ENCODE measurements at places on chromosomes 6 and 20.

DNA sequence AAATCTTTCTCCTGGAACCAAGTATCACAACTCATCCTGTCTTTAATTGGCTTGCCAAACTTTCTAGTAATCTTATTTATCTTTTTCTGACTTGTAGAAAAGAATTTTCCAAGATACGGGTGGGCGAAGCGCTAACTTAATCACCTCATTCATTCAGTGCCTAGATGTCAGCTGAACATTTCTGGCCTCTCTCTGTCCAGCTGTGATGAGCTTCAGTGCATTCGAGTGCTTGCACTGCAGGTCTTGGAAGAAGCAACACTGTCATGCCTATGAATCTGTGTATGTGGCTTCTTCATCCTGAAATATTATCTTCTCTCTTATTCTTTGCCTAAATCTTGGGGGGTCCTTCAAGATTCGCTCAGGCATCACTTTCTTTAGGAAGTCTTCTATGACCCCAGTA is 16.3 kb upstream of the ENPP1 start:
- no peak overlapping the region for H3K27ac ChIP-seq
- peak; percentile 24 for DNase-seq
- peaks cover 8% of the 10 kb centered on the region for H3K4me1 ChIP-seq

DNA sequence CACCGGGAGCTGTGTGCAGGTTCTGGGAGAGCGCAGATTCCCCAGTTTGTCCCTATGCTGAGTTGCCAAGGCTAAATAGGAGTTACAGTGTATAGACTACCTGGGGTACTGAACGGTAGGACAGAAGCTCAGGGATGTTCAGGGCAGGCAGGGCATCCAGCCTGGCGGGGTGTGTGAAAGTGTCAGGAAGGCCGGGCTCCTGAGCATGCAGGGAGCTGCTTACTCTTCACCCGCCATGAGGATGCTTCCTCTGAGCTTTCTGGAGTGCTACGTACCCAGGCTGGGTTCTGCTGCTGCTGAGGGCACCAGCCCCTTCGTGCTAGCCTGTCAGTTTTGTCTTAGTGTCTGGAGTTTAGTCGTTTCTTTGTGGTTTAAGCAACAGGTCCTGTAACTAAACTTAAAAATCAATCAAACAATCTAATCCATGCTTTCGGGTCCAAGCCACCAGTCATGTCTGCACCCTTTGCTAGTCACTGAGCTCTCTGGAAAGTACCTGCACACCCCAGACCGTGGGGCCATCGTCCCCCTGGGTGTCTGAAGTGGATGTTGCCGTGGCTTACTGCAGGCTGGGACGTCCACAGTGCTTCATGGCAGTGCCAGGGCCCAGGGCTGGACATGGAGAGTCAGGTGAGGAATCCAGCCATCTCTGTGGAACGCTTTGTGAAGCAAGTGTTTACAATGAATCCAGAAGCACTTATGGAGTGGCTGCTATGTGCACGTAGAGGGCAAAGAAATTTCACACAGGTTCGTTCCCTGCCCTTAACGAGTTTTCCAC is 220.3 kb upstream of the SNX9 start:
- peak; percentile 64 for DNase-seq
- H3K4me3 ChIP-seq, result no peak overlapping the region
- peaks cover 11% of the 10 kb centered on the region for H3K4me1 ChIP-seq
- no peak overlapping the region for H3K27ac ChIP-seq

DNA sequence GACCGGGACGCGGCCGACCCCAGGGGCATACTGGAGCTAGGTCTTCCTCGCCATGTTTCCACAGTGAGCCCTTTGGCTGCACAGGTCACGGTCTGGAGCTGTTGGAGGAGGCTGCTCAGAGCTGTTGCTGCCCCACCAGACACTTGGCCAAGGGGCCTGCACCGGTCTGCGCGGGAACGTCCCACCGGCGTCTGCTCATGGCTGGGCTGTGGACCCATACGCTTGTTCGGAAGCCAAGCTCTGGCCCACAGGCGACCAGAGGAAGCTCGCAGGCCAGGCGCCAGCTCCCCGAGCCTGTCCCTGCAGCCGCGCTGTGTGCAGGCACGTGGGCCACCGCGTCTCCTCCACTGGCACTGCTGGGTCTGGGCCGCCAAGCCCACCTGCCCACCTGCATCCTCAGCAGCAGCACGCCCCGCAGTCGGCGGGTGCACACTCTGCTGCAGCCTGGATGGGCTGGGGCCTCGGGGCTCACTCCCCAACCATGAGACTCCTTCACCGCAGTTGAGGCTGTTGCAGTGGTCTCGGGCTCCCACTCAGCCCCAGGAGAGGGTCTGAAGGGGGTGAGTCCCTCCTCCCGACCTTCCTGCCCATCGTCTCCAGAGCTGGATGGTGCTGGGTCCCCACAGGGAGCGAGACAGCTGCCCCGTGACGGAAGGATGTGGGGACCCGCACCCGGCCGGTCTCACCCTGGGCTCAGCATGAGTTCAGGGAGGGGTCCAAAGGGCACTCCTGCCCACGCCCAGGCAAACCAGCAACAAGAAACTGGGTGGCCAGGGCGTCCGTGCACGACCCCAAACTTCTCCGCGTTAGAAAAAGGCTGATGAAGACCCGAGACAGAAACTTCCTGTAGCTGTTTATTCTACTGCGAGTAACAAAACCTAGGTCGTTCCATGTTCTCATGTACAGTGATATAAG is 15.5 kb upstream of the TCFL5 start:
- H3K27me3 ChIP-seq, result no peaks in the 10 kb centered on the region
- H3K4me3 ChIP-seq, result no peak overlapping the region
- peak overlapping the region; percentile 65 for H3K27ac ChIP-seq

DNA sequence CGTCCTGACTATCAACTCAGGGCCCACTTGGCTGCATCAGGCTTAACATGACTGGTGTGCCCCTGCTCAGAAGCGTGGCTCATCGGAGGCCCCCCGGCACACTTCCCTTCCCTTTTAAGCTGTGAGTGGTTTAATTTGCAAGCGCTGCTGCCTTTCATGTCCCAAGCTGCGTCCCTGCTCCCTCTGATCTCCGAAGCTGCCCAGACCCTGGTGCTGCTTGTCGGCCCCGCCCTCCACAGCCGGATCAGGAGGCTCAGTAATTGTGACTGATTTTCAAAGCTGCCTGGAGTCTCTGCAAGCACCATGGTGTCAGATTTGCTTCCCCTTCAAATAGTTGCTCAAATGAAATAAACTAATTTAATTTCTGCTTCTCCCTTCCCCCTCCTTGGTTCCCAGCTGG is 71.1 kb downstream of the CDH22 start:
- no peaks in the 10 kb centered on the region for H3K27me3 ChIP-seq
- no peaks in the 10 kb centered on the region for H3K36me3 ChIP-seq
- H3K4me1 ChIP-seq, result no peaks in the 10 kb centered on the region

- H3K4me1 ChIP-seq, result no peaks in the 10 kb centered on the region
- no peak for DNase-seq
- H3K4me3 ChIP-seq, result no peak overlapping the region
Observed at GRCh38 chr6:90701926-90702325, 115.1 kb upstream of the MAP3K7 start.

GRCh38 chr6:131721161-131721560 is 10.3 kb upstream of the CTAGE9 start:
- DNase-seq, result no peak
- no peaks in the 10 kb centered on the region for H3K36me3 ChIP-seq
- no peaks in the 10 kb centered on the region for H3K27me3 ChIP-seq
- H3K4me1 ChIP-seq, result no peaks in the 10 kb centered on the region
- no peak overlapping the region for H3K4me3 ChIP-seq
- no peak overlapping the region for H3K27ac ChIP-seq

DNA sequence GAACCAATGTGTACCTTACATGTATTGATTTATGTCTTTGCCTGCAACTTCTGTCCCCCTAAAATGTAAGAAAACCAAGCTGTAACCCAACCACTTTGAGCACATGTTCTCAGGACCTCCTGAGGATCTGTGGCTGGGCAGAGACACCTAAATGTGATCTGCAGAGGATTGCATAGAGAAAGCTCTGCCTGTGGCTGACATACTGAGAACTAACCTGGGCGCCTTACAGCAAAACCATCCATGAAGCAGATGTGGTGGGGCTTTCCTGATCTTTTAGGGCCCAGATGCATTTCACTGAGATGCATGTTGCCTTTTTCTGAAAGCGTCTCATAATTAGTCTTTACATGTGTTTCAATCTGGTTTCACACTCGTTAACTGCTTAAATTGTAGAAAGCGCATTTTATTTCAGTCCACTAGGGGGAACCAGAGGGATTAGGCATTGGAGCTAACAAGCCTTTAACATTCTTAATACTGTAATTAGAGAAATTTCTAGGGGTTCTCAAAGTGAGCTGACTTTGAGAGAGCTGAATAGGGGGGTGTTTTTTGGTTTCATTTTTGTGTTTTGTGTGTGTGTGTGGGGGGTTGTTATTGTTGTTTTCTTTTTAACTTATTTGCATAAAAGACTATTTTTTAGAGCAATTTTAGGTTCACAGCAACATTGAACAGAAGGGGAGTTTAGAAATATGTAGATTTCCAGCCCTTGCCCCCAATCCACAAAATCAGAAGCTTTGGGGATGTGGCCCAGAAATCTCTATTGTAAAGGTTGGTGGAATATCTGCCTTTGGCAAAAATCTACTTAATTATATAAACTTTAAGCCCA is 50.9 kb upstream of the FAM184A start:
- no peaks in the 10 kb centered on the region for H3K4me1 ChIP-seq
- no peak overlapping the region for H3K27ac ChIP-seq
- no peak overlapping the region for H3K4me3 ChIP-seq
- no peaks in the 10 kb centered on the region for H3K27me3 ChIP-seq
- H3K36me3 ChIP-seq, result no peaks in the 10 kb centered on the region

DNA sequence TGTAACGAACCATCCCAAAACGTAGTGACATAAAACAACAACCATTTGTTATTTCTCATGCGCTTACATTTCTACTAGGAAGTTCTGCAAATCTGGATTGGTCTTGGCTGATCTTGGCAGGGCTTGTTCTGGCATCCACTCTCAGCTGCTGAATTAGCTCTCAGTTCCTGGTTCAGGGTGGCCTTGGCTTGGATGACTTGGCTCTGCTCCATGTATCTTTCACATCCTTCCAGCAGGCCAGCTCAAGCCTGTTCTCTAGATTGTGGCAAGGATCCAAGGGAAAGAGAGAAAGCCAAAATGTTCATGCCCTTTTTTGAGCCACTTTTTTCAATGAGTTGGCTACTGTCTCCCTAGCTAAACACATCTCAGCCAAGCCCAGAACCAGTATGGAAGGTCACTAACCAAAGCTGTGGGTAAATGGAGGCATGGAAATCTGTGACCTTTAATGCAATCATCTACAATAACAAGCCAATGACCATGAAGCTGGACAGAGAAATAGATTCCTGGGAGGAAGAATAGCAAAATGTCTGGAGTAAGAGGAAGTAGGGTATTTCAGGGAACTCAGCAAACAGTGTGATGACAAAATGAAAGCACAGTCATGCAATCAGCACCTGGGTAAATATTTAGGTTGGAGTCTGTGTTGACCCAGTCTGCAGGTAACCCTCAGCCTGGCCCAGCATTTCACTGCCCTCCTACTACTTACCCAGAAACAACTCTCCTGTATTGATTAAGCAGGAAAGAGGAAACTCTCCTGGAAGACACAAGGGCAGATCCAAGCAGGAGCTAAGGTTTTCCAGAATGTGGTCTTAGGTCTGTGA is 32.7 kb upstream of the SNAP25 start:
- no peak overlapping the region for H3K27ac ChIP-seq
- no peaks in the 10 kb centered on the region for H3K27me3 ChIP-seq
- no peaks in the 10 kb centered on the region for H3K4me1 ChIP-seq

DNA sequence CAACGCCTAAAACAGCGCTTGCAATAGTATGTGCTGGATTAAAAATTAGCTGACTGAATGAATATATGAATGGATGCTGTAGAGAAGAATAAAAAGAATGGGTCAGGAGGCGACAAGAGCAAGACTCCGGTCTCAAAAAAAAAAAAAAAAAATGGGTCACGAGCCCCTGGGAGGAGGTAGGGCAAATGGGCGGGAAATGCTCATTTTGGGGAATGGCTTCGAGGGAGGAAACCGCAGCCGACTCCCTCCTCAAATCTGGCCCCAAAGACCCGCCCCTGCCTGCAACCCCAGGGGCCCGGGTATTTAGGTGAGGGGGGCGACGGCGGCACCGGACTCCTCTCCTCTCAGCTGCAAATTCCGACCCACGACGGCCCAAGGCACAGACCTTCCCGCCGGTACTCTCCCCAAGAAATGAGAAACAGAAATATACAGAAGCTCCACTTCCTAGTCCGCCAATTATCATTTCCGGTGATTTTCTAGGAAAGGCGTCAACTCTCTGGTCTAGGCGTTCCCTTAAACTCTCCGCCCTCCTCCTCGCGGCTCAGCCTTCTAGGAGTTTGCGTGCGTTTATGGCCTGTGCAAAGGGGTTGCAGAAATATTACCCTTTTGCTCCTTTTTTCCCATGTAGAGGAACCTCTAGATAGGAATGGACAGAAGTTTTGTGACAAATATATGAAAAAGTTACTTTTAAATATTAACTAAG is at the start of gene ZNF311:
TSS of gene ZNF311 (minus strand) at position 133 of the 703 bp plus-strand sequence. CDS start 1,361 bp downstream, outside the sequence.
- no peaks in the 10 kb centered on the region for H3K36me3 ChIP-seq
- peak within 1 kb of the TSS; percentile 31 for H3K27ac ChIP-seq
- H3K4me1 ChIP-seq, result peaks cover 4% of the 10 kb centered on the region
- H3K27me3 ChIP-seq, result no peaks in the 10 kb centered on the region
- DNase-seq, result peak; percentile 59
- peak within 1 kb of the TSS; percentile 50 for H3K4me3 ChIP-seq

DNA sequence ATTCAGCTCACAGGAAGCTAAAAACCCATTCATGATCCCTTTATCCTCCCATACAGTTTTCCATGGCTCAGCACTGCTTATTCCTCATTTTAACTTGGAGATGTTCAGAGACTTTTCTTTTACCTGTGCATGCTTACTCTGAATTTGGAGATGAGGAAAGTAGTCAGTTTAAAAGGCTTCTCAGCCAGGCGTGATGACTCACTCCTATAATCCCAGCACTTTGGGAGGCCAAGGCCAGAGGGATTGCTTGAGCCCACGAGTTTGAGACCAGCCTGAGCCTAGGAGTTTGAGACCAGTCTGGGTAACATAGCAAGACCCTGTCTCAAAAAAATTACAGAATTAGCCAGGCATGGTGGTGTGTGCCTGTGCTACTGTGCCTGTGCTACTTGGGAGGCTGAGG is 30.3 kb upstream of the TMEM217 start:
- peaks cover 5% of the 10 kb centered on the region for H3K4me1 ChIP-seq
- H3K36me3 ChIP-seq, result peaks cover 41% of the 10 kb centered on the region
- H3K27ac ChIP-seq, result no peak overlapping the region
- H3K27me3 ChIP-seq, result no peaks in the 10 kb centered on the region
- DNase-seq, result no peak

All from thyroid gland (tissue), 4 donors.